ENCODE measurements at places on chromosomes 4 and X. TPM values are rescaled to one million over a fixed set of nuclear protein-coding genes. Genes with fewer than 3 reads are reported as not detected.

GRCh38 chrX:107465932-107466620 lies 16.6 kb downstream of the FRMPD3 start:
- DNase-seq: no peak

The ENAM gene
- total RNA-seq: not detected

The ATP1B4 gene
- total RNA-seq: not detected

The RTL5 gene
- total RNA-seq: 0.18 TPM

DNA sequence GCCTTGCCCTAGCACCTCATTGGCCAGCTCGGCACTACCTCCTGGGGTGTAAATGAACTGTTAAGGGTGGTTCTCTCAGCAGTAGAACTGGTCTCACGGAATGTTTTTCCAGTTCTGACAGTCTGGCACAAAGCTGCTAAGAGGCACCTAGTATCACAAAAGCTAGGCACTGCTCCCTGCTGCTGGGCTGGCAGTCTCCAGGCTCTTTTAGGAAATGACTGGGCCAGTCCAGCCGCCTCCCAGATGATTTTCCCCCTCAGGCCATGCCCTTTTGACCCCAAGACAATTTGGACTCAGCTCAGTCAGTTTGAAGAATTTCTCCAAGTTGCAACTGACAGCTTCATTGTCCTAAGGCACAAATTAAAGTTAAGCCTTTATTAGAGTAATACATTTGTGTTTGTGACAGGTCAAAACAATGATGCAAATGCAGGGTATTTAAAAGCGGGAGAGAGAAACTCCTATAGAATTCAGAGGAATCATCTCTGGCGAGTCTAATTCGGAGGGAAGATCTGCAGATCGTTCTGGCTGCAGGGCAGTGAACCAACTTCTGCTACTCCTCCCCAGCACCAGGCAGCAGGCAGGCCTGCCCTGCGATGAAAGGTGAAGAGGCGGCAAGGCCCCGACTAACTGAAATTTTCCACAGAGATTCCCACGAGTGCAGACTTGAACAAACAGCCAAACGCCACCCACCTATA lies 7.9 kb downstream of the FRMD7 start:
- no peak for DNase-seq

The ETDA gene
- total RNA-seq: not detected

DNA sequence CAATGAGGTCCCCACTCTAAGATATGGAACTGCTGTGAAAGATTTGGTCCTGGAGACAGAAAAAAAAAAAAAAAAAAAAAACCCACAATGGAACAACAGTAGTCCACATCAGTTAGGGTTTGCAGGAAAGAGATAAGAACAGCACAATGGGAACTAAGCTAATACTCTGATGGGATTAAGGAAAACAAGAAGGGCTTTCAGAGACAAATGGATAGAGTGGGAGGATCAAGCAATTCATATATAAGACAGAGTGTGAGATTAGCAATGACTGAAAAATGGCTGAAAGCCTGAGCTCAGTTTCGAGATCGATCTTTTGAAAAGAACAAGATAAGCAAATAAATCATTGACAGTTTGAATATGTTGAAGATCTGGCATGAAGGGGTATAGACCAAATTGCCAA lies 188.4 kb upstream of the TRPC5 start:
- no peak for DNase-seq
